ENCODE measurements at places on chromosomes 5 and 9. TPM values are rescaled to one million over a fixed set of nuclear protein-coding genes. Genes with fewer than 3 reads are reported as not detected.

JAK2 gene
- 23.3 TPM for total RNA-seq

C7 gene
- 849 TPM for total RNA-seq

MEIKIN gene
- 0.63 TPM for total RNA-seq

- peak; percentile 97 for DNase-seq
Measured at GRCh38 chr5:90940227-90940995, 381.8 kb downstream of the ADGRV1 start.

GMCL2 gene
- total RNA-seq = not detected

DNA sequence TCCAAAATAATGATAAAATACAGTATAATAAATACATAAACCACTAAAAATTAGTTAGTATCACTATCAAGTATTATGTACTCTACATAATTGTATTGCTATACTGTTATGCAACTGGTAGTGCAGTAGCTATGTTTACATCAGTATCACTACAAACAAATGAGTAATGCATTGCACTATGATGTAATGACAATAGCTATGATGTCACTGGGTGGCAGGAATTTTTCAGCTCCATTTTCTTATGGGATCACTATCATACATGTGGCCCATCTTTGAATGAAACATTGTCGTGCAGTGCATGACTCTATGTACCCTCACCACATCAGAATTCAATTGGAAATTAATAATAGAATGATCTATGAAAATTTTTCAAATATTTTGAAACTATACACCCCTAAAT lies 201.3 kb downstream of the MPDZ start:
- no peak for DNase-seq

DNA sequence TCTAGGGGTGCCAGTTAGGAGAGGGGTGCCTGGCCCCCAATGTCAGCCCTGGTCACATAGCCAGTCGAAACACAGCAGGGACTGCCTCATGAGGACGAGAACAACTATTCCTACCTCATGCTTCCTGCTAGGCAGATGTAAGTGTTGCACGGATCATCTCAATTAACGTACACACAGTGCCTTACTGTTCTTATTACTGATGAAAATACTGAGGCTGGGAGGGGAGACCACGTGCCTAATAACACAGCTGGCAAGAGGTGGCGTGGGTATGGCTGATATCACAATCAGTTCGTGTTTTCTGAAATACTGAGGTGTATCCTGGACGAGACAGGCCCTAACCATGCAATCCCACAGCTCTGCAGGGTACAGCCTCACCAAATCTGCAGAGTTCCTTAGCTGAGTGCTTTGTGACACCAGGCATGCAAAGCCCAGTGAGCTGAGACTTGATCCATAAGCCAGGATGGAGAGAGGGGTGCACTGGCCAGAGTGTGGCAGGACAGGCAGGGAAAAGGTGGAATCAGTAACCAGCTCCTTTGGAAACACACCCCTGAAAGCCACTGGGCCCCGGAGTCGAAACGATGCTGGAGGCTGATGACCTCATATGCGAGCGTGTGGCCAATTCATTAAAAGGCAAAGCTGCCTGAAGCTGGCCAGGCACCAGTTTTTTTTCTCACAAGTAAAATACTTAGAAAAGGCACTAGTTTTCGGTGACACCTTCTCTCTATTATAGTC lies 63.9 kb downstream of the PRRT1B start:
- no peak for DNase-seq

GRCh38 chr5:137737349-137738131 lies 1.7 kb upstream of the KLHL3 start:
- DNase-seq = no peak

DNA sequence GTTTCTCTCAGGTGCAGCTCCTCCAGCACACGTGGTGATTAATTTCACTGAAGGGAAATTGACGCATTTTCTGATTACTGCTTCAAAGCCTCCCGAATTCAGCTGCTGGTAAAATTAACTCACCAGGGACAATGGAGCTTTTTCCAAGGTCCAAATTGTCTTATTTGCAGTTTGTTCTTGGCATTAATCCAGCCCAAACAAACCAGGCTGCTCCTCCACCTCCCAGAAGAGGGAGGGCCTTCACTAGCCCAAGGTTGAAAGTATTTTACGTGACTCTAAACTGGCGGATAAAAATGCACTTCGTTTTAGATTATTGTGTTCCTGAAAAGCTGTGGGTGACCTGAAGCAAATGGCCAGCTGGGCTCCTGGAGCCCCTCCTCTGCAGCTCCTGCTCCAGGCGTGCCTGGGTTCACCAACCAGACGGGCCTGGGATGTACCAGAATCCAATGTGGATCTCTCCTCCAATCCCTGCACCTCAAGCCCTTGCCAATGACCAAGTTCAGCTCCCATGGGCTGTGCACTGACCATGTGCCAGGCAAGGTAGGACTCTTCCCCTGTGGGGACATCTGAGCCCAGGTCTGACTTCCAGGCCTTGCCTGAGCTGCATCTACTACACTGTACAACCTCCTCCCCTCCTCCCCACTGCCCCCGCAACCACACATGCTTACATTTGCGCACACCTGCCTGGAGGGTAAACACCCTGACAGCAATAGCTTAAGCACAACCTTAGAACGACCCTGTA lies 193.4 kb downstream of the CDK5RAP2 start:
- DNase-seq = peak; percentile 63

GRCh38 chr9:125630436-125630835 lies 76.6 kb downstream of the MAPKAP1 start:
- DNase-seq = no peak

GRCh38 chr5:67165526-67166459 lies 30.8 kb downstream of the CD180 start:
- peak; percentile 88 for DNase-seq

GRCh38 chr5:143101121-143101520 lies 302.4 kb downstream of the NR3C1 start:
- no peak for DNase-seq

DNA sequence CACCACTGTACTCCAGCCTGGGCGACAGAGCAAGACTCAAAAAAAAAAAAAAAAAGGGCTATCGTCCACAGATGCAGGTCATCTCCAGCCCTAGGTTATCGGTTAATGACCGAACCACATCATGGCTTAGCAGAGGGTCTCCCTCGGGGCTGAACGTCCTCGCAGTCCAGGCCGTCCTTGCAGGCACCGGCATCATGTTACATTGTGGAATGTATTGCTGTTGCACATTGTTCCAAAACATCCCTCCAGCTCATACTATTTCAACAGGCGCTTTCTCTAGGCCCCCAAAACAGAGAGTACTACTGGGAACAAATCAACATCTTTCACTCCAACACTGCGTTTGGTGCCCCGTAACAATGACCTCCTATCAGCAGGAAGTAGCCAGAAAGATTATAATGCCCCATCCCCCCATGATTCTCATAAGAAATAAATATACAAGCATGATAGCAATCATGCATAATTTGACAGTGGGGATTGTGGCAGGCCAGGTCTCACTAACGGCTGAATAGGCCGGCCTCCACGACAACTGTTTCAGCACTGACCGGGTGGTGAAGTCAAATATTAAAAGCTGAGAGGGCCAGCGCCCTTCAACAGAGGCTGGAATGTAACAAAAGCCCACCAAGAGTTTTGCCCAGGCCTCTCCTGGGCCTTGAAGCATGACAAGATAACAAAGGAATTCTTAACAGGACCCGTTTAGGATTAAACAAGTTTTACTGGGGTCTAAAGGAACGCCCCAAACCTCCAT lies 1.1 kb upstream of the LCN9 start:
- peak; percentile 67 for DNase-seq

DNA sequence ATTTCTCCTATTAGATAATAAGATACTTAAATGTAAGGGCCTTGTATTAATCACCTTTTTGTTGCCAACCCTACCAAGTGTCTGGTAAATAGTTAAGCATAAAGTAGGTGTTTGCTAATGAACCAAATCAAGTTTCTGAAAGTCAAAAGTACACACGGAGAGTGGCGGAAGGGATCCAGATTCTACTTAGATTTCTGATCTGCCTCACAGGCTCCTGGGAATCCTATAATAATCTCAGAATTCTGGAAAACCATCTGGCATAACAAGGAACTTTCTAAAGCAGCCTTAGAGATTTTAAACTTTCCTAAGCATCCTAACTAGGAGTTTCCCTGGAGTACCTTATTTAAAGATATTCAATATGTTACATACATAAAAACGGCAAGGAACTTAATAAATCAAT lies 363.2 kb upstream of the SMC2 start:
- DNase-seq = no peak

DNA sequence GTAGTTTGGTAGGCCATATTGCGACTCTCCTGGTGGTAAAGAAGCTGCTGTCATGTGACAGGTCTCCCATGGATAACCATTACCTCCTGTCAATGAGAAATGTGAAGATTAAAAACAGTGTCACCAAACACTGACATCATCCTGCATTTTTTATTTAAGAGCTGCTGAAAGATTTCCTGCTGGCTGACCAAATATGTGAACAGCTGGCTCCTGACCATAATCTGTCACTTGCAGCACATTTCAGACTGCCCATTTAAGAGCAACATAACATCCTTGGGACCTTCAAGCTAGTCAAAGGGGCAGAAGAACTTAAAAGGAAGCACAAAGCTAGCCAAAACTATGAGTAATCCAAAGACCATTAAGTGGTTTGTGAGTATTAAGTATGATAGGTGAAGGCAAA lies 288.0 kb downstream of the IZUMO3 start:
- peak; percentile 21 for DNase-seq

GABRA1 gene
- total RNA-seq = not detected

GRCh38 chr5:169354263-169354662 lies 53.3 kb upstream of the SLIT3 start:
- DNase-seq = no peak

AFF4 gene
- 83.7 TPM for total RNA-seq

GRCh38 chr5:74501674-74502478 lies 138.7 kb downstream of the ENC1 start:
- no peak for DNase-seq

DNA sequence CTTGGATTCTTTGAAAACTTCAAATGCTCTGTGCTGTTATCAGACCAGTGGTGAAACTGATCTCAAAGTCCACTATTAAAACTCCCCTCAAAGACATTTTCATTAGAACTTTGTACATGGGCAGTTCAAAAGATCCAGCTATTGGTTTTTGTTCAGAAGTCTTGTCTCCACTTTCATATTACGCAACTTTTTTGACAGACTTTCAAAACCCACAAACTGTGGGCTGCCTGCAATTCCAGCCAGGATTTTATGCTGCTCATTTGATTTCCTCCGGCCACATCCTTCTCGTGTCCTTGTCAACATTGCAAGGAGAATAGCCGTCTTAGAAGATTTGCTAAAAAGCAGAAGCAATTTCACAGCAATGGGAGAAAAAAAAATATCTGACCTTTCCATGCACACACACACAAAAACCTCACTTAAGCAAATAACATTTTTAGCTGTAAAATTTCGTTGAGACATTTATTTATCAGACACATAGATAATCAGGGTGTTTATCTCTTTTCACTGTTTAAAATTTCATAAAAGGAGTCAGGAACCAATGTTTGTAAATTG lies 1990.5 kb downstream of the MAT2B start:
- DNase-seq = no peak

- DNase-seq = peak; percentile 83
Measured at GRCh38 chr5:142013734-142014521, 1.1 kb upstream of the GNPDA1 start.

DNA sequence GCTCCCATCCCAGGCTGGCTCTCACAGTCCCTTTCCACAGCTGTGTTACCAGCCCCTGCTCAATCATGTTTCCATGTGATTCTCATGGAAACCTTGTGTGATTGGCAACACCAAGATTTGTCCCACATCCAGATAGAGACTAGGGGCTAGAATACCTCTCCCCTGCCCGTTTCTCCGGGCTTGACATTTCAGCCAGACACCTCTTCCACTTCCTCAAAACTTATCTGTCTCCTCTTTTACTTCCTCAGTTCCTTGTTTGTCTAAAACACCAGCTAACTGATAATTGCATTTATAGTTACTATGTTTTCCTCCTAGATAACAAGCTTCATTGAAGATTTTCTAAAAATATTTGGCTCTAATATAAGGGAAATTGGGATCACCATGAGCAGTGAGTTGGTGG lies 16.6 kb upstream of the KCNMB1 start:
- DNase-seq = no peak

DNA sequence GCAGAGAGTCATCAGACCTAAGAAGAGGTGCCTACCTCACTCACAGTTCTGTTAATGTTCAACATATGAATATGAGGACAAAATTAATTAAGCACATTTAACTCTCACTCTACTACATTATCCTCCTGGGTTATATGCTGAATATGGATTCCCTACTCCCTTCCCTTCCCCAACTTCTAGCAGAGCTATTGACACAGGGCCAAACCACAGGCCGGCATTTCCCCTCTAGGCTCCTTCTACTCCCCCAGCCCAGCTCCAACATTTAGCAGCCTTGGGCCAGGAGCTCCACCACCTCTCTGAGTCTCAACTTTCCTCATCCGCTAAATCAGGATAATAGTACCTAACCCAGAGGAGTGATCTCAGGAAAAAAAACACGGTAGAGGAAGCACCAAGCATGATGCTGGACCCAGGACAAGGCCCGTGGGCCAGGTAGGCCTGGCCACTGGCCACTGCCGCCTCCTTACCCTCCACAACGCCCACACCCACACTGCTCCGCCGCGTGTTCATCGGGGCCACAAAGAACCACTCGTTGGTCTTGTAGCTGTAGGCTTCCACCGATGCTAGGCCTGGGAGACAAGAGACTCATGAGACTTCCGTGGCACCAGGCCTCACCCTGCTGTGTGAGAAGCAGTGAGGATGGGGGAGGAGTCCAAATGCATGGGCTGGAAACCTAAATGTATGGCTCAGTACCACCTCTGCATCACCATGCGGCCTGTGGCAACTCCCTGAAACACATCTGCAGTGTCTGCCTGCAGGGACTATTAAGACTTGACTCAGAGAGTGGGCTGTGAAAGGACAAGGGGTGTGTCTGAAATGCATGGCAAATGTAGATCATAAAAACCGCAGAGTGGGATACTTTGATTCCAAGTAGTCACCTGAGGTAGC lies 98.8 kb downstream of the KLHL3 start:
- DNase-seq = no peak

ALDH1A1 gene
- total RNA-seq = 191 TPM

DNA sequence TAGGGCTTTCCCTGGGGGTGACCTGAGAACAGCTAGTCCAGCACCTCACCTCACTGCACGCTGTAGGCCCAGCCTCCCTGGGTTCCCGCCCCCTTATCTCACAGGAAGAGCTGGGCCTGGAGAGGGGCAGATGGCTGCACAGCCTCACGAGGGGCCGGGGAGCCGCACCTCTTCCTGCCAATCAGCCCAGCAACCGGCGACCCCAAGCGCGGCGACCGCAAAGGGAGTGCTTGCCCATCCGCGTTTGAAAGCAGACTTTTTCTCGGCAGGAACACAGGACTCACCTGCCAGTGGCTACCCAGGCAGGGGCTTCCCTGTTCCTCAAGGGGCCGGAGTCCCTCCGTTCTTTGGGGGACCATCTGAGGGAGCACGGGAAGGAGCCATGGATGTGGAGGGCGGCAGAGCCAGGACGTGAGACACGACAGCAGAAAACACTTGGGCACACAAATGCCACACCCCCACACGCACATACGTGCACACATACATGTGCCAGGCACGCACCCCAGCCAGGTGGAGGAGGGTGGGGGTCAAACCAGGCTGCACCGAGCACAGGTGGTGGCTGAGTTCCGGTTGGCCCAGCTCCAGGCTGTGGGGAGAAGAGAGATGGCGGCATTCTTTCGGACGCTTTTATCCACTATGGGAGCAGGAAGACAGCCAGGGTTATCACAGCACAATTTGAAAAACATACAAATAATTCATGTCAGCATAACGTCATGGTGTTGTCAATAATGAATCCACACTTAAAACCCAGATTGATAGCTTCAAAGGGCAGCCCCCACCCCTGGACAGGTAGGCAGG lies 11.3 kb downstream of the TMEM250 start:
- DNase-seq = no peak

GRCh38 chr5:115718927-115719326 lies 93.1 kb upstream of the TMED7 start:
- DNase-seq = peak; percentile 58

CTNND2 gene
- total RNA-seq = 0.79 TPM

GRCh38 chr9:115650768-115651167 lies 502.8 kb upstream of the PAPPA start:
- DNase-seq = no peak
